Suppressor macrophage treated with lipopolysaccharide for 1 hour (primary cell): ENCODE measurements at places on chromosomes 3 and 15.
A peak's percentile ranks its signal among the peaks of the same experiment; 100 is the strongest.

DNA sequence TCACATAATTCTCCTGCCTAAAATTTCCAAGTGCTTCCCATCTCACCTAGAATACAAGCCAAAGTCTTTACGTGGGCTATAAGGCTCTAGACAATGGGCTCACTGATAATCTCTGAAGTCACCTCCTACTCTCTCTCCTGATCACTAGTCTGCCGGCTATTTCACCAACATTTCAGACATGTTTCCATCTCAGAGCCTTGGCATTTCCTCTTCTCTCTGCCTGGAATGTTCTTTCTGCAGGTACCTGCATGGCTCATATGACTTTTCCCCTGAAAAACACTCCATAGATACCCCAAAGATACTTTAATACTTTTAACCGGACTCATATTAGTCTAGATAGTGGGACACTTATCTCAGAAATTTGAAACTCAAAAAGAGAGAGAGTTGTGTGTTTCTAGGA is 32.7 kb downstream of the CD200 start:
- DNase-seq: no peak

GRCh38 chr3:193439423-193439822 is 60.9 kb upstream of the ATP13A5 start:
- no peak for DNase-seq

DNA sequence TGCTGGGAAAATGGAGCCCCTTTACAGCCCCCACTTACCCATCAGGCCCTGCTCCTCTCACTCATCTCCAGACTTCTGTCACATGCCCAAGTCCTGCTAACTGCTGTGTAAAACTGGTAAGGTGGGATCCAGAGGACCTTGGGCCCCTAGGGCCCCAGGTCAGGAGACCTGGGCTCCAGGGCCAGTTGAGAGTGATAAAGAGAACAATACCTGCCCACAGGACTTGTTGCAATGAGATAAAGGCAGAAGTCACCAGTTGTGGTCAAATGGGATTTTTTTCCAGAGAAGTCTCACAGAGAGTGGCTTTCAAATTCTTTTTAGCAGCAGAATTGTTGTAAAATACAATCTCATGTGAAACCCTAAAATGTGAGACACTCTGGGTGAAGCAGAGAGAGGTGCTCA is 753 bp downstream of the FURIN start:
- no peak for DNase-seq

- DNase-seq: no peak
These were observed at the start of gene KIF7 for GRCh38 chr15:89654847-89655805. KIF7 (minus strand) TSS chr15:89655467; CDS start chr15:89652930, 2,537 bp downstream.

DNA sequence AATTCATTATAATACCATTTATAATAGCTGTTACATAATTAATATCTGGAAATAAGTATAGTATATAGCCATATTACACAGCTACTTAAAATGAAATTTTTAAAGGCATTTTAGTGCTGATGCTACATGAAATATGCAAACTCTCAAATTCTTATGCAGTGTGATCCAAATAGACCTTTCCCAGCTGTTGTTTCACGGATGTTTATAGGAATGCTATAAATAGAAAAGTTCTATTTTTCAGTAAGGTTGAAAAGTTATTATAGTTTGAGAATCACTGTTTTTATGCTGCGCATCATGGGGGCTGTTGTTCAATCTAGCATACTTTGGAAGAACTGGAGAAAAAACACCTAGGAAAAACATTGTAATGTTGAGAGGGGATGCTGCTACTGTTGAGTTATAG is 147.7 kb upstream of the TRIM42 start:
- no peak for DNase-seq

DNA sequence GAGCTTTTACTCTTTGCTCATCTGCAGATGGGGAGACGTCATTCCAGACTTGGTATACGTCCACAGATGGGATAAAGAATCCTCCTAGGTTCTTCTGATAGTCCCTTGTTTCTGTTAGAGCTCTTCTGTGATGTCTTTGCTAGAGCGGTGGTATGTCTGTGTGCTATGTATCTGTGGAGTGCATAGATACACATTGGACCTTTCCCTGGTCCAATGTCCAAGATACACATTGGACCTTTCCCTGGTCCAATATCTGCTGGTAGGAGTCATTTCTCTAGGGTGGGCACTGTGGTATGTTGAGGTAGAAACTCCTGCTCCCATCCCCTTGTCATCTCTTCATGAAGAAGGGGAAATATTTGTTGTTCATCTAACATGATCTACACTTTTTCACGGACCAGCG is 47.5 kb upstream of the LPP start:
- DNase-seq: no peak

DNA sequence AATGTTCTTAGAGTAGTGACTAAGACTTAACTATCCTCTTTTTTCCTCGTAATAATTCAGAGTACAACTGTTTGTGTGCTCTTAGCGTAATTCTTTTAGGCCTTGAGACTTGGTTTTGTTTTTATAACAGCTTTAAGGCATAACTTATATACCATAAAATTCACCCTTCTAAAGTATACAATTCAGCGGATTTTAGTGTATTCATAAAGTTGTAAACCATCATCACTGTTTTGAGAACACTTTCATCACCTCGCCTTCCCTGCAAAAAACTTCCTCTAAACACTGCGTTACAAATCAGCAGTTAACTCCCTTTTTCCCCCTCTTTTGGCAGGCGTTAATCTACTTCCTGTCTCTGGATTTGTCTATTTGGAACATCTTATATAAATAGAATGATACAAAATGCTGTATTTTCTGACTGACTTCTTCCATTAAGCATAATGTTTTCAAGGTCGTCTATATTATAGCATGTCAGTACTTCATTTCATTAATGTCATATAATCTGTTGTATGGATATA is 18.7 kb downstream of the DNAJC13 start:
- DNase-seq: peak; percentile 41

DNA sequence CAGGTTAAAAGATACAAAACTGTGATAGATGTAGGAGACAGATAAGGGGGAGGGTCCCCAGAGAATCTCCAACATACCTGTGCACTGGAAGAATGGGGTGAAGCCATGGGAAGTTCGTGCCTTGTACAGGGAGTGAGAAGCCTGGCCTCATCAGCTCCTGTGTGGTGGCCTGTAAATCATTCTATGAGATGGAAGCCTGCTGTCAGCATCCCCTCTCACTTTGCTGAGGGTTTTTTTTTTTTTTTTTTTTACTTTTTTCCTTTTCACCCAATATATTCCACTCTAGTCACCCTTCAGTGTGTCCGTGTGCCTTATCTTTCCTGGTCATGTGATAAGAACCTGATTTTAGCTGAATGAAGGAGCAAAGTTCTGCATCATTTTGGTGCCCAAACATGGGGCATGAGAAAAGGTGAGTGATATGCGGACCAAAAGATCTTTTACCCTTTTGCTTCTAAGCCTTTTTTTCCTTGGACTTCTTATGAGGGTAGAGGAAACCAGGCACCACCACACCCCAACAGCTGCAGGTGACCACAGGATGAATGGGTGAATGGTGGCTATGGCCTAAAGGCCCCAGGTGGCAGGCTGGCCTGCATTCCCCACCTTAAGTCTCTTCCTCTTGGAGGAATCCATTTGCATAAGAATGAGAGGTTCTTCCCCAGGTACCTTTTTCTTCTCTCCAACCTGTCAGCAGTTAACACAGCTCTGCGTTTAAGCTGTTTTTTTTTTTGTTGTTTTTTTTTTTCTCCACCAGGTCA is 1345.0 kb downstream of the NSUN3 start:
- DNase-seq: no peak

- DNase-seq: peak; percentile 96
These were observed 284.5 kb upstream of the MME start for GRCh38 chr3:154795582-154795981.

DNA sequence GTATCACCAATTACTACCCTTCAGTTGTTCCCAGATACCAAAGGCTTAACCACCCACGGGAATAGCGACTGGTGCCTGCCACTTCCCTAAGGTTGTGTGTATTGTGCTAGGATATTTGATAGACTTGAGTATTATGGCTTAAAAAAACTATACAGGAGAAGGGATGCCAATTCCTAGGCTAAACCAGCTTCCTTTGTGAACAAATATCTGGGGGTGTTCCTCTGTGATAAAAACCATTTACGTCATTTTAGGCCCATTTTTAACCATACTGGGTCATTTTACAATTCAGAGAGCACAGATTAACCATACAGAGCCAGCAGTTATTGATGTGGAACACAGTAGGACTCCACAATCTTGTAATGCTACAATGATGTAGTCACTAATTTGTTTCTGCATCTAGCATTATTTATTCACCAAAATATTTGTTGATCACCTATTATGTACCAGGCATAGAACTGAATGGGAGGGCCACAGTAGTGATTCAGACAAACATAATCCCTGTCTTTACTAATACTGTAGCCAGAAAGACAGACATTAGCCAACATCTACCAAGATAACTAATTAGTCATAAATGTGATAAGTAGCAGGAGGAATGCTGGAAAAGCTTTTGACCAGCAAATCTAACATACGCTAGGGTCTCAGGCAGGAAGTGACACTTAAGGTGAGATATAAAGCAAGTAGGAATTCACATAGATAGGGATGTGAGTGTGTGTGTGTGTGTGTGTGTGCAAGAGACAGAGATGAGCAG is 184.8 kb downstream of the MECOM start:
- DNase-seq: no peak

DNA sequence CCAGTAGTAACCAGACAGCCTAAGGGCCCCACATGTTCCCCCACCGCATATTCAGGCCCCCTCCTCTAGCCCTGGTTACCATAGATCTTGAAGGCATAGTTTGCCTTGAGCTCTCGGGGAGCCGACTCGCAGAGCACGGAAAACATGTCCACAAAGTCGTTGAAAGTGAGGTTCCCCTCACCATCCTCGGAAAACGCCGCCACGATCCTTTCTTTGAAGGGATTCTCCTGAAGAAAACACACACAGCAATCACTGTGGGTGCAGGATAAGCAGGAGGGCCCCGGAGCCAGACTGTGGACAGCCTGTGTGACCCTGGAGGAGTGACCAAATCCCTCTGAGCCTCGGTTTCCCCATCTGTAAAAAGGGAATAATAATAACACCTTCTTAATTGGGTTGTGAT is 16.8 kb downstream of the SH2D7 start:
- no peak for DNase-seq

- peak; percentile 30 for DNase-seq
These were observed 84.6 kb downstream of the DGKG start for GRCh38 chr3:186277268-186277909.

- DNase-seq: no peak
These were observed 265.2 kb upstream of the PROK2 start for GRCh38 chr3:72050048-72050632.

GRCh38 chr3:148500881-148501280 is 196.8 kb upstream of the AGTR1 start:
- no peak for DNase-seq

DNA sequence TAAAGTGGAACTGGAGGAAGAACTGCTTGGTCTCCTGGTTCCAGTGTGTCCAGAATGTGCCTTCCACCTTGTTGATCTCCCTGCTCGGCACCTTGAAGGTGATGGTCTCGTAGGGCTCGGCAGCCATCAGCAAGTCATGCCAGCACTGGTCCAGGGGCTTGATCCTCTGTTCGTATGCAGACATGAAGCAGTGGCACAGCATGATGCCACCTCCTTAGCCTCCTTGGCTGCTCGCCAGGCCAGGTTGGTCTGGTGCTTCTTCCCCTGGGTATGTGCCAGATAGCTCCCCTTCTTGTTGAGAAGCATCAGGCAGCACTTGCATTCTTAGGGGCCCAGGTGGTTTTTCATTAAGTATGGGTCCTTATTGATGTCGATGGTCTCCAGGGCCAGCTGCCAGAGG is 17.8 kb upstream of the TXNRD3 start:
- no peak for DNase-seq

DNA sequence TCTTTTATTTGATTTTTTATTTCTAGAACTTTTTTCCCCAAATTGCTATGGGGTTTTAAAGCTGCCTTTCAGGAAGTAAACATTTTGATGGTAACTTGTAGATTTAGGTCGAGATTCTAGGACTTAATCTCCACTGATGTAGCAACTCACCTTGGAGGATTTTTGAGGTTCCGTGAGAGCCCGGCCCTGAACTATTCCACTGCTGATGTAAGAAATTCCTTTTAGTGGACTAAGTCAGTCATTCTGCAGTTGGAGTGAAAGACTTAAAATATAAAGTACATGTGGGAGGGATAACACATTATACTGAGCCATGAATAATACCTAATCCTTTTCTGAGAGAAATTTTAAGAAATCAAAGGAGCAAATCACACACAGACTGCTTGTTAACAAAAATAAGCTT is 12.6 kb upstream of the LRRC34 start:
- DNase-seq: no peak

DNA sequence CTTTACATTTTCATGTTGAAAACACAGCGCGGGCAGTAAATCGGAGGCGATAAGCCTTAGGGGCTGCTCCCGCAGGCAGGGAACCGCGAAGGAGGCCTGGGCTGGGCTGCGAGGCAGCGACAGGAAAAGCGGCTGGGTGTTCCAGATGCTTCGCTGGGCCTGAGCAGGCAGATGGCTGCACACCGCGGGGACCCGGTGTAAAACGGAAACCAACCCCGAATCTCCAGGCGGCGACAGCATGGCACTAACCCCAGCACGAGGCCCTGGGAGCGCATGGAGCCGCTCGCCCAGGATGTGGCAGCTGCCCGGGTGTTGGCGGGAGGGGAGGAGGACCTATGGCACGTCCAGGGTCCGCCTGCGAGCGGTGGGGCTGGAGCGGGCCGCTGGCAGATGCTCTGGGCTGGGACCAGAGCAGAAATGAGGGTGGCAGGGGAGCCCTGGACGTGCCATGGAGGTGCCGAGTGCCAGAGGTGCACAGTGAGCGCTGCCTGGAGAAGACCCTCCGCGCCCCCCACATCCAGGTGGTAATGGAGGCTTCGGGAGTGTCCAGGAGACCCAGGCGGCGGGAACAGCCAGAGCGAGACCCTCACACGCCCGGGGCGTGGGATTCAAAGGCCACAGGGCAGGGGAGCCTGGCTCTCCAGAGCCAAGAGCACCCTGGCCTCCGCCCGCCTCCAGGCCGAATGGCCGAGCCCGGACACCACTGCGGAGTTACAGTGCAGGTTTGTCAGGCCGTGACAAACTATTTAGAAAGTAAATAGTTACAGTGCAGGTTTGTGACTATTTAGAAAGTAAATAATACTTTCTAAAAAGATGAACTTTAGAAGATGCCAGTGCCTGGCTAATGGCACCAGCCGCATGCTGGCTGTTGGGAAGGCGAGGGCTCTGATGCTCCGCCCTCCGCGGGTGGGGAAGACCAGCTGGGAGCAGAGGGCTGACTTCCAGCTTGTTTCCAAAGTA is 293.6 kb downstream of the OCA2 start:
- DNase-seq: no peak

DNA sequence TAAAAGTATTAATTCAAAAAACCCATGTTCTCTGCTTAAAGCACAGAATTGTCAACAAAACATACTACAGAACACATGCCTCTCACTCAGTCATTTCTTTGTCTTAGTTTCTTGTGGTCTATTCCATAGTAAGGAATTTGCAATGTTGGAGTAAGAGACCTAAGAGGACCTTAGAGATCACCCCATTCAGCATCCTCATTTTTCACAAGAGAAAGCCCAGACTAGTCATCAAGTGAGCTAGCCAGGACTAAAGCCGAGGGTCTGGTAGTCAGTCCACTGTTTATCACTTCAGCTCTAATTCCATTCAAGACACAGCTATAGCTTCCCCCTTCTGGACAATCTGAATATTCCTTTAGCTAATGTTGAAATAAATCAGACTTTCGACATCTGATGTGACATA is 601.1 kb downstream of the FHIT start:
- DNase-seq: no peak

- DNase-seq: peak; percentile 41
These were observed 513 bp downstream of the VGLL4 start for GRCh38 chr3:11643201-11643603.

GRCh38 chr3:147945968-147946519 is 536.9 kb downstream of the ZIC1 start:
- DNase-seq: no peak
